ENCODE measurements at places on chromosomes 4 and X.
A peak's percentile ranks its signal among the peaks of the same experiment; 100 is the strongest.

- DNase-seq = peak; percentile 13
Measured at GRCh38 chr4:138205531-138206233, 36.5 kb downstream of the SLC7A11 start.

GRCh38 chrX:56288608-56289007 is 56.5 kb downstream of the KLF8 start:
- DNase-seq = no peak

DNA sequence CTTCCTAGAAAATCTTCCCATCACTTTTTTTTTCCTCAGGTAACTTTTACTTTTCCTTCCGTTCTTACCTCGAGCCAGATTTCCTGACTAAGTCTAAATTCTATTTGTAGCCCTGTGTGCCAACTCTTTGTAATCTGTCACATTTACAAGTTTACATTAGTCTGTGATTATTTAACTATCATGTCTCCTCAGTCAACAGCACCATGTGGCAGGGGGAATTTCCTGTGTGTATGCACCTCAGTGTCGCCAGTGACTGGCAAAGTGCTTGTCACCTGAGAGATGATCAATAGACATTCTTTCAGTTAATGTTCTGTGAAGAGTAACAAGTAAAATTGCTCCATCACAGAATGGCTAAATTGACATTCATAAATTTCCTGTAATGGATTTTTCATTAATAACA is 468.5 kb downstream of the PDGFC start:
- DNase-seq = no peak

- no peak for DNase-seq
Measured at GRCh38 chrX:141314441-141314840, 72.1 kb upstream of the SPANXC start.

- no peak for DNase-seq
Measured at GRCh38 chr4:61514991-61515390, 314.9 kb downstream of the ADGRL3 start.

- no peak for DNase-seq
Measured at GRCh38 chr4:17117746-17118145, 219.3 kb upstream of the LDB2 start.

GRCh38 chr4:184324939-184325477 is 107.3 kb upstream of the ENPP6 start:
- DNase-seq = no peak

DNA sequence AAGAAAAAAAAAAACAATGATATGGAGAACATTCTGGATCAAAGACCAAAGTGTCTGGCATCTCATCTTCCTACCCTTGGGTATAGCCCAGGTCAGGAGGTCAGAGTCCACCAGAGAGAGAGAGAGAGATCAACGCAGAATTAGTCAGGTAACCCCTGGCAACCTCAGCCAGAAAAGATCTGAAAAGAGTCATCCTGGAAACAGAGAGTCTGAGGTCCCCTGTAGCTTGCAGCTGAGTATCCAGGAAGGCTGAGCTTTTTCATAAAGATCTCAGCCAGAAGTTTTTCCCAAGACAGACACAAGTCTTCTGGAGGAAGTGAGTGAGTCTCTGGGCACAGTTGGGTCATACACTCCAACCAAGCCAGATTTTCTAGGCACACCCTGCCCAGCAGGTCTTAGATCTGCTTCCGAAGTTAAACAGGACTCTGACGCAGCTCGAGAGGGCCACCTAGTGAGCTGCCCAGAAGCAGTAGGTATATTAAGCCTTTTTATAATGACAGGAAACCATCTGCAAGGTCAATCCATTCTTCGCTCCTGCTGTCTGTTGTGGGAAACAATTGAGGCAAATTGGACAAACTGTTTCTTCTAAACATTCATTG is 35.7 kb downstream of the ACE2 start:
- DNase-seq = peak; percentile 83

- DNase-seq = no peak
Measured at GRCh38 chr4:138616775-138617174, 374.6 kb upstream of the SLC7A11 start.

DNA sequence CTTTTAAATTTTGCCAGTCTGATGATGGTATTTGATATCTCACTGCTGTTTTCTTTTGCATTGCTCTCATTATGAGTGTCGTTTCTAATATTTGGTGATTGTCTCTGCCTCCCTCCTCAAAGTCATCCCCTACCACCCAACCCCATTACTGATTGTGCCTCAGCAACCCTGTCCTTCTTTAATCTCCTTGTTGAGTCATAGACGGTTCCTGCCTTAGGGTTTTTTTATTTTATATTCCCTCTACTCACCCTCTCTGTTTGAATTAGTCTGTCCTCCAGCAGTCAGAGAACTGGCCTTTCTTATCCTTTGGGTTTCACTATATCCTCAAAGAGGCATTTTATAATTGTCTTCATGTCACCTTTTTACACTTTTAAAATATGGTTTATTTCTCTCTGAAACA is 409.3 kb upstream of the CPEB2 start:
- DNase-seq = no peak

- peak; percentile 19 for DNase-seq
Measured at GRCh38 chr4:140466146-140466545, 31.9 kb downstream of the MGAT4D start.

DNA sequence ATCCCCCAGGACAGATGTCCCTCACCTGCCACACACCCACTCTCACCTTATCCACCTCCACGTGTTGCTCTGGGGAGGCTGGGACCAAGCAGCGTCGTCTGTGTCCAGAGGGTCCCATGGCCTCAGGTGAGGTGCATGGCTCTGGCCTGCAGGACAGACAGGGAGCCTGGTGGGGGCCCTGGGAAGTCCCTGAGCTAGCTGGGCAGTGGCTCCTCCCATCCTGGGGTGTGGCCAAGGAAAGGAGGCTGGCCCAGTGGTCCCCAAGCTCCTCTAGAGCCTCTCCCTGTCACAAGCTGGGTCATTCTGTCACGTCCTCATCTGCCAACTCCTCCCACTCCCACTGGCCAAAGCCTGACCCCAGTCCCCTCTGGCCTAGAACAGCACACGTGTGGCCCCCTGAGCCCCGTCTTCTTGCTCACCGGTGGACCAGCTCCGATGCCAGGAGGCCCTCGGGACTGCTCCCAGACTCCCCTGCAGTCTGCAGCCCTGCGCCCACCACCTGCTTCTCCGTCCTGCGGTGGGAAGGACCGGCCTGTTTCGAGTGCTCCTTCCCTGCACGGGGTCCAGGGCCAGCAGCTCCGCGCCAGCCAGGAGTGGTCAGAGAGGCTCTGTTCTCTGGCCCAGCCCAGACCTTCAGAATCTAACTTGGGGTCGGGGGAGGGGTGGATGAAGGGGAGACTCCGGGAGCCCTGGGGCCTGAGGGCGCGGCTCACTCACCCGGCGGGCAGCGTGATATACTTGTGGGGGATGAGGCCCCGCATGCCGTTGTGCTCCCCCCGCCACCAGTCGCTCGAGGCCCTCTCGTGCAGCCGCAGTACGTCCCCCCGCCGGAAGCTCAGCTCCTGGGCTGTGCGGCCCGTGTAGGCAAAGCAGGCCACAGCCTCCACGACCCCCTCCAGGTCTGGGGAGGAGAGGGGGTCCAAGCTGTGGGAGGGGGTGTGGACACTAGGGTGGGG is 4.8 kb downstream of the AVPR2 start:
- DNase-seq = peak; percentile 46

GRCh38 chr4:14084598-14084997 is 457.1 kb upstream of the BOD1L1 start:
- no peak for DNase-seq

DNA sequence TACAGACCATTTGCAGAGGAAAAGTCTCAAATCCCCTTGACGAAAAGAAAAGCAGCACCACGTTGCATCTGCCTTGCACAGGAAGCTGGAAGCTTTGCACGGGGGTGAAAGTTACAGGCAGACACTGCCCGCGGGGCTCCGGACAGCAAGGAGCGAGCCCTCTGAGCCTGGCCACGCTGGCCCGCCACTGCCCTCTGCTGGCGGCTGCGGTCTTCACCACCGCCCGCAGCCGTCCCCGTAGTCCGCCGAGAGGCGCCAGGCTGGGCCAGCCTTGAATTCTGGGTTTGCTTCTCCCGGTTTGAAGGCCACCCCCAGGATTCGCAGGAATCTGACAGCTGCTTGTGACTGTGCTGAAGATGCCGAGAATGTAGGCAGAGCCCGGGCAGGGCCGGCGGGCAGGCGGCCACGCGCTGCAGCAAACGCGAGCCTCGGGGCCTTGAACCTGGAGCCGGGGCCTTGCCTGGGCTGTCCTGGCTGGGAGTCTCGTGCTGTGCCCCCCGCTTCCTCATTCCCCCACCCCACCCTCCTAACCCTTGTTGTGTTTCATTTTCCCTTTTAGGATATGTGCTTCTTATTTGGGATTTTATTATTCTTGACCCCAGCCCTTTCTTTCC is 49.2 kb downstream of the ENPP6 start:
- DNase-seq = peak; percentile 72

DNA sequence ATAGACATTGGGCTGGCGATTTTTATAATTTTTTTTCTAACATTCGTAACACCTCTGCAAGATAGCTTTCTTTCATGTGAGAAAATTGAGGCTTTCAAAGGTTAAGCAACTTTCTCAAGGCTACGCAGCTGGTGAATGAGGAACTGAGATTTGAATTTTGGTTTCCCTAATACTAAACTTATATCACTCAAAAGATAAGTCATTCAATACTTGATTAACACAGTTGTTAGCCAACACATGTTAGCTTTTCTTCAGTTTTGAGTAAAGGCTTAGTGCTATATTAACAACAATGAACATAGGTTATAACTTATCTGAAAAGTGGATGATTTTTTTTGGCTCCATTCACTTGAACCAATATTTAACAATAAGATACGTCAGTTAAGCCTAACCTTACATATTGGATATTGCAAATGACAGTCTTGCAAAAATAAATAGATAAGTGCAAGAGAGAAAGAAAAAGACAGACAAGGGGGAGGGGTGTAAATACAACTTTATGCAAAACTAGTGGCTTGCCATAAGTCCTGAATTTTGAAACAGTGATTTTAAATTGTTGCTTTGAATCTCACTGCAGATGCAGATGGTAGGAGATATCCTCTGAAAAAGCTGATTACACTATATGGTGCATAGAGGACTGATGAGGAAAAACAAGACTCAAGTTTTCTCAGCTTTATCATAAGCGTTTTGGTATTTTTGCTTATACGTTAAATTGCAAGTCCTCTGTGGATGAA is 11.1 kb upstream of the GPM6A start:
- DNase-seq = no peak

- no peak for DNase-seq
Measured at GRCh38 chr4:1044469-1045192, 33.2 kb downstream of the FGFRL1 start.

DNA sequence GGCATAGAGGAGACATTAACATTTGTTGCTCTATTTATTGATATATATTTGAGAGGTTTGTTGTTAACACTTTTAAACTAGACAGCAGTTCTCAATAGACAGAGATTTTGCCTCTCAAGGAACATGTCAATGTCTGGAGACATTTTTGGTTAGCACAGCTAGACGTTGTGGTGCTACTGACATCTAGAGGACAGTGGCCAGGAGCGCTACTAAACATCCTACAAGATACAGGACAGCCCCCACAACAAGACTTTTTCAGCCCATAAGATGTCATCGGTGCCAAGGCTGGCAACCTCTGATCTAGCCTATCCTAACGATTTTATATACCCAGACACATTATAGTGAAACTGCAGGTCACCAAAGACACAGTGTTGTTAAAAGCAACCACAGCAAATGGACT is 18.4 kb upstream of the CTSO start:
- DNase-seq = peak; percentile 49

- no peak for DNase-seq
Measured at GRCh38 chrX:2538031-2538757, 37.4 kb upstream of the DHRSX start.

- no peak for DNase-seq
Measured at GRCh38 chr4:54863571-54864255, 206.0 kb downstream of the KIT start.

DNA sequence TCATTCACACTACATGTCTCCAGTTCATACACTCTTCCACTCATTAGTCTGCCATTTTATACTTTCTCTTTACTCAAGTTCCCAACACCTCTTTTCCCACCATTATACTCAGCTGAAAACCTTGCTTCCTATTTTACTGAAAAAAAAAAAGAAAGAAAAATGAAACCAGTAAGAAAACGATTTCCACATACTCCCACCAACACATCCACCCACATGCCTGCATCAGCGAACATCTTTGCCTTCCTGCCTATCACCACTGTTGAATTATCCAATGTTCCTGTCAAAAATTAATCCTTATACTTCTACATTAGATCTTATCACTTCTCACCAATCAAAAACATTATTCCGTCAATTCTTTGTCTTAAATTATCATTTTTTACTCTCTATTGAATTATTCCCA is 188.1 kb upstream of the FAM241A start:
- no peak for DNase-seq

GRCh38 chrX:147788641-147789350 is 122.9 kb upstream of the FMR1 start:
- DNase-seq = no peak

- DNase-seq = no peak
Measured at GRCh38 chr4:186689476-186689875, 34.2 kb downstream of the FAT1 start.

- no peak for DNase-seq
Measured at GRCh38 chr4:12138488-12138887, 709.8 kb upstream of the HS3ST1 start.

DNA sequence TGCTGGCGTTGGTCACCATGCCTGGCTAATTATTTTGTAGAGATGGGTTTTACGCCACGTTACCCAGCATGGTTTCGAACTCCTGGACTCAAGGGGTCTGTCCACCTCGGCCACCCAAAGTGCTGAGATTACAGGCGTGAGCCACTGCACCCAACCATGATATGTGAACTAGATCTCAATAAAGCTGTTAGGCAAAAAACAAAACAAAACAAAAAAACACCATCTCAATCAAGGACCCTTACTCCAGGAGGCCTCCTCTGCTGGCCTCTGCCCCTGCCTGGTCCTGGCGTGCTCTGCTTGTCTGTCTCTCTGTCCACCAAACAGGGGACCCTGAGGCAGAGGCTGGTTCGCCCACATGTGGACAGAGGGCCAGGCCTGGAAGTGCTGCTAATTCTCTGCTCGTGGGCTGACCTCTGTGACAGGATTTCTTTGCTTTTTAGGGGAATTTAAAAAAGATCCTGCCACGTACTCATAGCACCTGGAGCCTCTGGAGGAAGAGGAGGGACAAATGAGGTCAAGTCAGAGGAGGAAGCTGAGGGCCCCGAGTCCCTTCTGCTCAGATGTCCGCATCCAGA is 32.7 kb upstream of the WFS1 start:
- no peak for DNase-seq

DNA sequence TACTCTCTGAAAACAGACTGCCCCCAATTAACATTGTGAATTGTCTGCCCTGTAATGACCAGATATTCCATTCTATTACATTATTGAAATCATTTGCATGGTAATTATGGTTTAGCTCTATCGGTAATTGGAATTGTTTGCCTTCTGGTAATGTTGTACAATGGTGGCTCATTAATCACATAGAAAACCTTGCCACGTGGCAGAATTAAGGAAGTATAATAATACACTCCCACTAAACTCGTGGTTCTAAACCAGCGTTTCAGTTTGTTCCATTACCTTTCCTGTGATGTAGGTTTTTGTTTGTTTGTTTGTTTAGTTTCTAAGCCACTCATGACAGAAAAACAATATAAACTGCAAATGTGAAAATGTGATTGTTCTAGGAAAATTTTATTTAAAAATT is 45.1 kb upstream of the TAPT1 start:
- DNase-seq = no peak
